Activated T-helper 17 cell treated with anti-CD3 and anti-CD28 coated beads, Interleukin-2, amount 50 U/mL, for 72 hours (primary cell): ENCODE measurements at places on chromosomes 7 and 10. TPM values are rescaled to one million over a fixed set of nuclear protein-coding genes. Genes with fewer than 3 reads are reported as not detected.

- ATAC-seq, result no peak
Measured at GRCh38 chr10:98432330-98432729, 14.4 kb downstream of the HPS1 start.

DNA sequence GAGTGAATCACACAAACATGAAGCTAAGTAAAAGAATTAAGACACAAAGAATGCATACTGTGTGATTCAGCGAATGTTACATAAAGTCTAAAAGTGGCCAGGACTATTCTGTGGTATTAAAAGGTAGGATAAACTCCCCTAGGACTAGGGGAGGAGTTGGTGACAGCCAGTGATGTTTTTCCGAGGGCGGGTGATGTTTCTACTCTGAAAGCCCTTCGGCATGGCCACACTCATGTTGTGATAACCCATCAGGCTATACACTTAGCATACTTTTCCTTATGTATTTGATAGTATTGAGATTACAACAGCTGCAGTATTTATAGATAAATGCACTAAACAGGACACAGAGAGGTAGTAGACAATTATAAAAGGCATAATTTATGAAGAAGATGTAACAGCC is 15.8 kb upstream of the CYP2E1 start:
- ATAC-seq, result no peak

- no peak for ATAC-seq
Measured at GRCh38 chr7:150430465-150431085, 19.9 kb upstream of the GIMAP8 start.

DNA sequence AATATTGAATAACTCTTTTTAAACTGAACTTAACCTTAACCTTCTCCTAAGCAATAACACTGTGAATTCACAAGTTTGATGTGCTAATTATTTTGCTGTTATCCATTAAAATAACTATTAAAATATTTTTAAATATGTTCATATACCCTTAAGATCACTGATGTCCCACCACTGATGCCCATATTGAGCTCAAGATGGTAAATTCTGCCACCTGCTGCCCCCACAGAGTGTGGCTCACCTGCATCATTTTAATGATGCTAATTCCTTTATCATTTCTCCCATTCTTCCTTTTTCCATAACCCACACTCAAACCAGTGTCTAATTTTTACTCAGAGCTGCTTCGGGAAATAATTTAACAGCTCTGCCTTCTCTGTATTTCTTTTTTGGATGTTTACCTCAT is 82.3 kb upstream of the ARID5B start:
- no peak for ATAC-seq

DNA sequence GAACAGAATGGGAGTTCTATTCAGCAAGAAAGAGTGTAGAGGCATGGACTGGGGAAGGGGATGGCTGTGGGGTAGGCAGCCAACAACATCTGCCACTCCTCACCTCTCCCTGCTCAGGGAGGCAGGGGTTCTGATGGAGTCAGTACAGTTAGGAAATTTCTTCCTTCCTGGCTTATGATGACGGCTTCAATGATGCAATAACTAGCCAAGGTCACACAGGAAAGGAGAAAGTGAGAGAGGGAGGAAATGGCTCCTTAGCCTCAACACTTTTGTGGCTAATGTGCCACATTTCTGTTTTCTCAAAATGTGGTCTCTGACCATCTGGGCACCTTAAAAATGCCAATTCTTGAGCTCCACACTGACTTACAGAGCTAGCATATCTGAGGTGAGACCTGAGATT is 79.3 kb upstream of the PDZD8 start:
- no peak for ATAC-seq

DNA sequence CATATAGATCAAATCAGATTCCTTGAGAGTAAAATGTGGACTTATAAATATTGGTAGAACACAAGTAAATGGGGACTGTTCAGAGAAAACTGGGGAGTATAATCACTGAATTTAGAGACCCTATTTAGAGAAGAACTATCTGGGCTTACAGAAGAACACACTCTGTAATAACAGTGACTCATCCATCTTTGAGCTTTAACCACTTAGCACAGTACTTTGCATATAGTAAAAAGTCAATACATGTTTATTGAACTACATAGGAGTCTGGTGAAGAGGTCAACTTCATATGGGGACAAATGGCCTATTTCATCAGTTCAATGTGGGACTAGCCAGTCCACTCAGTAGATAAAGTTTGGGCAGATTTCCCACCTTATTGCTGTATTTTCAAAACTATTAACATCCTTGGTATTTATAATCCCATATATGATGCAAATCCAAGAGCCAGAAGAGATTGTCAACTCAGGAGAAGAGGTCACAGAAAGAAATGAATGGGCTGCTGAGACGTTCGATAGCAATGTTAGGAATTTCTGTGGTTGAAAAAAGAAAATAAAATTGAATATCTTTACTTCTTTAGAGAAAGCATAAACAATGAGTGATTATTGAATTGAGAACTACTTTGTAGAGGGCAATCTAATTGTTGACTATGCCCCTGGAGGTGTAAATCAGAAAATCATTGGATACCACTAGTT is 119.3 kb upstream of the CACNA2D1 start:
- no peak for ATAC-seq

GRCh38 chr7:92056286-92056685 is 78.0 kb downstream of the CYP51A1 start:
- ATAC-seq, result no peak

DNA sequence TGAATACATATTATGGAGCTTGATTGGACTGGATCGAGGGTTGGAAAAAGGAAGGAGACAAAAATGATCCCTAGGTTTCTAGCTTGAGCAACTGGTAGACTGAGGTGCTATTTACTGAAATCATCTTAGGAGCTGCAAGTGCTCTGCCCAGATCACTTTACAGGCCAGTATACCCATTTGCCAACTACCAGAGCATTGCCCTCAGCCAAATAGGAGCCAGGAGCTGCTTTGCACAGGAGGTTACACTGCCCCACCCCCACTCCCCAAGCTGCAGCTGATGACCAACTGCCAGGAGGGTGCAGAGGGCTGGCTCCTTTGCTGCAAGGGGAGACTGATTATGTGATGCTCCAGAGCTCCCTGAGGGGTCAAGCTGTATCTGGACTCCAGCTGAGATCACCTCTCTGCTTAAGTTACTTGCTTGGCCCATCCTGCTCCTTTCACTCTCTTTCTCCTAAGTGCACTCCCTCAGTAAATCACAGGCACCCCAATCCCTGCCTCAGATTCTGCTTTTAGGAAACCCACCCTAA is 275.4 kb downstream of the ZEB1 start:
- ATAC-seq, result no peak

DNA sequence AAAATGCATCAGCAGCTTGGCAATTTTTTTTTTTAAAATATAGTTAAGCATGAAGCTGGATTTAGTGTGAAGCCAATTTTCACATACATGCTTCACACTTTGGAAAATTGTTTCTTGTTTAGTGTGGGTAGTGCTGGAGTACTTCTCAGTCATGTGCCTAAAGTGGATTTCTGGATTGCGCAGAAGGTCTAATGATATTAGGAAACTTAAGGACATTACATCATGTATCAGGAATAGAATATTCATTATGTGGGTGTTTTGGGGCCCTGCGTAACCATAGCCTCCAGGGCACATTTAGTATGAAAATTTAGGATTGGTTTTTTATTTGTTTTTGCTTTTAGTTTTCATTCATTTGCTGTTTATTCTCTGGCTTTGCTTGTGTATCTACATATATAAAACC is 28.8 kb upstream of the BNIP3 start:
- ATAC-seq, result no peak

Gene DRGX
- not detected for total RNA-seq

Gene CLIP2
- total RNA-seq, result 1.6 TPM

Gene PTPRE
- total RNA-seq, result 32.7 TPM

Gene KLHL7
- total RNA-seq, result 19.4 TPM

Gene SGCE
- 1.1 TPM for total RNA-seq

Gene LBX1
- not detected for total RNA-seq

Gene CLCN1
- not detected for total RNA-seq
